ENCODE measurements at places on chromosomes 5 and 9.
A peak's percentile ranks its signal among the peaks of the same experiment; 100 is the strongest.

- no peak for DNase-seq
These were observed 76.9 kb upstream of the CDH6 start for GRCh38 chr5:31116466-31117031.

DNA sequence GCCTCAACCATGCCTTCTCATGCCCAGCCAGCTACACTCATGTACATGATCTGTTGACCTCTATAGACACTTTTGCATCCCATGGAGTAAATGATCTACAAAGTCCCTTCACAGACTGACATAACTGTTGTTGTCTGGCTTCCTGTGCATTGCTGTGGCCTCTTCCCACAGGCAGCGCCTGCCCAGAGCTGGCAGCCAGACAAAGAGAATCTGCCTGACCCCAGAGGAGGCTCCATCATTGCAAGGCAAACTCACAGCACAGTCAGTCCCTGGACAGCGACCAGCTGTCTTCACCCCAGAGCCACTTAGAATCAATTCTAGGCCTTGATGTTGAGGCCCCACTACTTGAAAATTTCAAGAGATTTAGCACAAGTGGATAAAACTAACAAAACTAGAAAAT lies 65.5 kb downstream of the INSYN2B start:
- no peak for DNase-seq

DNA sequence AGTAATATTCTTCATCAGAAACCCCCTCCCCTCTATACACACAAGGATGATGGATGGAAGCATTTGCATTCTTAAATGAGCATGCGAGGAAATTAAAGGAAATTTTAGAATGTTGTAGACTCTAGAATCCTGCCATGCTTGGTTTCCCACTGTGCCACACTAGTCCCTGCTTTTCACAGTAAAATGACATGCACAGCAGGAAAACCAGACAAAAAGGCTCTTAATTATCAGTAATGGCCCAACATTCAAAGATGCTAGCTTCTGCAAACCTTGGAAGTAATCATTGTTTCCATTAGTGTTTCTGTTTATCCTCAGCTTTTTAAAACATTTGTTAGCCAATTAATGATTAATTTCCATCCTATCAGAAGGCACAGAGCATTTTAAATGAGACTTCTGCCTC lies 255.8 kb downstream of the SLCO4C1 start:
- DNase-seq, result no peak

GRCh38 chr5:100840370-100840769 lies 62.7 kb downstream of the ST8SIA4 start:
- DNase-seq, result no peak

GRCh38 chr5:141637123-141637766 lies 448 bp downstream of the RELL2 start:
- peak; percentile 37 for DNase-seq

- DNase-seq, result peak; percentile 17
These were observed 5.6 kb upstream of the PURA start for GRCh38 chr5:140108093-140109017.

DNA sequence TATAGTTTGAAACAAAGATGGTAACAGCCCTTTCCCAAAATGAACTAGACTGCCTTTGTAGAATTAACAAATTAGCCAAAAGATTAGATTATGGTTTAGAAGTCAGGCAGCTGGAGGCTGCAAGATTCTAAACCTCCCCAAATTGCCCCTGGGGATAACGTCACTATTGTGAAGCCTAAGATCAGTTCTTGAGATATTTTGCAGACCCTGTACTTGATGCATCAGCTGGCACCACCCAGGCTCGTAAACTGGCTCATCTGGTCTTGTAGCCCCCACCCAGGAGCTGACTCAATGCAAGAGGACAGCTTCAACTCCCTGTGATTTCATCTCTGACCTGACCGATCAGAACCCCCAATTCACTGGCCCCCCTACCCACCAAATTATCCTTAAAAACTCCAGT lies 4.2 kb upstream of the SOWAHA start:
- DNase-seq, result no peak

- DNase-seq, result no peak
These were observed 6.6 kb upstream of the COMMD10 start for GRCh38 chr5:116078199-116078598.

DNA sequence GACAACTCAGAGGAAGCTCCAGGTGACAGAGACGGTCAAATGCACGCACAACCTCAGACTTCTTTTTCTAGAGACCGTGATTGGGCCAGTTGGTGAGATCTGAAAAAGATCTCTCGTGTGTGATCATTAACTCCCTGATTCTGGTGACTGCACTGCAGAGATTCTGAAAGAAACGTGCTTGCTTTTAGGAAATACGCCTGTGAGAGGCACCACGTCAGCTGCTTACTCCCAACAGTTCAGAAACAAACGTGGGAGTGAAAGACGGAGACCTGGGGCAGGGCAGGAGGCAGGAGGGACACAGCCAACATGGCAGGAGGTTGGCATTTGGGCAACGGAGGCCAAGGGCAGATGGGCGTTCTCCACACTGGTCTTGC lies 15.9 kb downstream of the SLC12A7 start:
- DNase-seq, result no peak

- DNase-seq, result peak; percentile 18
These were observed 56.3 kb upstream of the GPBP1 start for GRCh38 chr5:57117596-57117995.

DNA sequence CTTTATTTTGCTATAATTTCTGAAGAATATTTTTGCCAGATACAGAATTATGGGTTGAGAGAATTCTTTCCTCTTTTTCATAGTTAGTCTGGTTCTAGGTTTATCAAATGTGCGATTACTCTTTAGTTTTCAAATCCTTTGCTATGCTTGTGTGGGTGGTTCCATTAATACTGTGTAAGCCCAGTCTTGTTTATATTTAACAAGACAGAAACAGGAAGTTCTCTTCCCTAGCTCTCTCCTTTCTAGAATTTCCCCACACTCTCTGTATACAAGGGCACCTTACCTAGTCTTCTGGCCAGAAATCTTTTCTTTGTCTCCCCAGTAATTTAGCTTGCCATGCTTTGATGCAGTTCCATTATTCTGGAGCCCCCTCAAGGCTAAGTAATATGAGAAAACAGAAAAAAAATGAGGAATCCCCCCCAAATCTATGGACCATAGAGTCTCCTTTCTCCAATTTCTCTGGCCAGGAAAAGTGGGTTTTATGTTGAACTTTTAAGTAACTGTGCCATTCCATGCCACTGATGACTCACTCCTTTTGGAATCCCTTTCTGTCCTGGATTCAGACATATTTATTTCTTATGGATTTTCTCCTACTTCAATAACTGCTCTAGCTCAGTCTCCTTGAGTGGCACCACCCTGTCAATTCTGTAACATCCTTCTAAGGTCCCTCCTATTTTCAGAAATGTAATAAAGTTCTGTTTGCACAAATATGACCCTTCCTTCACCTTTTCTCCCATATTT lies 1714.1 kb downstream of the EFNA5 start:
- DNase-seq, result no peak

GRCh38 chr5:115575167-115576070 lies 26.9 kb downstream of the TICAM2 start:
- DNase-seq, result no peak

DNA sequence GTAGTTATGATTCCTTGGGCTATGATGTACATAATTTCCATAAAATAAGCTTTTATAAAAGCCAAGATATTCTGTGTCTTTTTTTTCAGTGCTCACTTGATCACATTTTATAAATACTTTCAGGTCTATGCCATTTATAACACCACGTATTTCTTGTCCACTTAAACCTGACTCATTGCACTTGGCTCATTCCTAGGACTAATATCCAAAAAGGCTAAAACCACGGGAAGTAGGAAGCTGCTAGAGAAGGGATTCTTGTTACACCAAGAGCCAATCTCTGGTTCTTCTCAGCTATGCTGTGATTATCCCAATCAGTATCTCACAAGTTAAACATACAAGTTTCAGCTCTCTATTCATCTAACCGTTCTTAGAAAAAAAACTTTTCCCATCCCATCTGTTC lies 80.4 kb upstream of the CDH6 start:
- DNase-seq, result no peak

DNA sequence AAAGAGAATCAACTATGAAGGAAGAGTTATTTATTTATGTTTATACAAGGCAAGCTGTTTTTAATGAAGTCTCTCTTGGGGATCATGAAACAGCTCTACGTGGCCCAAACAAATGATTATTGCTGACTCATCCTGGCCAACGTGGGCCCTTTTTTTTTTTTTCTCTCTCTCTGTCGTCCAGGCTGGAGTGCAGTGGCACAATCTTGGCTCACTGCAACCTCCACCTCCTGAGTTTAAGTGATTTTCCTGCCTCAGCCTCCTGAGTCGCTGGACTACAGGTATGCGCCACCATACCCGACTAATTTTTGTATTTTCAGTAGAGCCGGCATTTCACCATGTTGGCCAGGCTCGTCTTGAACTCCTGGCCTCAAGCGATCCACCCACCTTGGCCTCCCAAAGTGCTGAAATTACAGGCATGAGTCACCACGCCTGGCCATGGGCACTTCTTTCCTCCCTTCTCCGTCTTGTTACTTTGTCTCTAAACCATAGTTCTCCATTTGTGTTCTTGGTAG lies 98.3 kb downstream of the BASP1 start:
- DNase-seq, result no peak

DNA sequence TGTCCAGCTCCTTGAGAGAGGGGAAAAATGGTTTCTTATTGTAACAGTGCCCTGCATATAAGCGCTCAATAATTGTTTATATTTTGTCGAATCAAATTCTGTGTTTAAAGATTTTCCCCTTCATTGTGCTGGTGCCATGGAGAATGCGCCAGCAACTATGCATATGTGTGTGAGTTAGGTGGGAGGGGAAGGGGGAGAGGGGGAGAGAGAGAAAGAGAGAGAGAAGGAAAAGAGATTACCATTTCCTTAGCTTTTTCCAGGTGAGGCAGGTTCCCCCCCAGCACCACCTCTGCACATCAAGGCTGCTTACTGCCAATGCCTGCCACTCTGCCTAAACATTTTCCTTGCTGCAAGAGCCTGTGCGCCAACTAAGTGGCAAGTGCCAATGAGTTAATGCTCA lies 111.0 kb downstream of the PJA2 start:
- no peak for DNase-seq

DNA sequence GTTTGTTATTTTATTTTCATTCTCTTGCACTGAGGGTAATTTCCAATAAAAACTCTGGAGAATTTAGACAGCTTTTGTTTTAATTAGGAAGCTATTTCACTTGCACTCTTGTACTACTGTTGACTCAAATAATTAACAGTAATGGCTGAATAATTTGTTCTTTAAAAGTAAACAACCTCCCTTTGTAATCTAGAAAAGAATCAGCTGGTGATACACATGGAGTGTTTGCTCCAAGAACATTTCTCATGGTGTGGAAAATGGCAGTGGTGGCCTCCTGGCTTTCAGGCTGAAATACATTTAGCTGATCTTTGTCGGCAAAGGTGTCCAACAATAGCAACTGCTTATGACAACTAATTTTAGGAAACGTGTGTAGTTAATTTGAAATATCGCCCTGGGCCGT lies 129.4 kb downstream of the C9orf152 start:
- DNase-seq, result no peak

GRCh38 chr5:180621311-180621710 lies 28.1 kb downstream of the FLT4 start:
- DNase-seq, result no peak

GRCh38 chr5:113652161-113652560 lies 138.7 kb downstream of the YTHDC2 start:
- no peak for DNase-seq

DNA sequence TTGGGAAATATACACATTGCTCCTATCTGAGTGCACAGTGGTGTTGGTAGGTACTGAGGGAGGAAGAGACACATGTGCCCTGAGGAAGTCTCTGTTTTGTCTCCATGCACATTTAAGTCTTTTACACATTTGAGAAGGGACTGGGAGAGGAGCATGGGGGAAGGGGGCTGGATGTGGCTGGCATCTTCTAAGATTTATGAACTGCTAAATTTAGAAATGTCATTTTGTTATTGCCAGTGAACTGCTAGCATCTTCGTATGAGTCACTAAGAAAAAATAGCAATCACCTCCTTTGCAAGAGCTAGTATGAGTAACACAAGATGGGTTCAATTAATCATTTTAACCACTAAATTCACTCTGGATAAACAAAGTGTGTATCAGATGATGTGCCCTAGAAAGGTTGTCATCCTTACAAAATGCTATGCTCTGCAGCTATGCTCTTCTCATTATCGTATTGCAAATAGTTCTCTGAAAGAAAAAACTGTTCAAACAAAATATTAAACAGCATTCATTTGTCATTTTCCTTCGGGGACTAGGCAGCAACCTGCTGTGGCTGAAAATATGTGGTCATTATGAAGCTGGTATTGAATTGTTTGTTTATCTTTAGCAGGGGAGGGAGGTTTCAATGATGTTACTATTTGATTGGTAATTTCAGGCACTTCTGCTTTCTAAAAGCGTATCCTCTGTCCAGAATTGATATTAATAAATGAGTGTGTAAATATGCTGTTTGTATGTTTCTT lies 236.5 kb downstream of the DMRTA1 start:
- DNase-seq, result no peak
